Naive thymus-derived CD8-positive, alpha-beta T cell (primary cell): ENCODE measurements at places on chromosomes 6 and 20.
A peak's percentile ranks its signal among the peaks of the same experiment; 100 is the strongest.

GRCh38 chr6:127343809-127344659, 625 bp upstream of the ECHDC1 start:
- H3K4me3 ChIP-seq = no peak overlapping the region
- DNase-seq = no peak
- peaks cover 2% of the 10 kb centered on the region for H3K36me3 ChIP-seq
- no peak overlapping the region for H3K27ac ChIP-seq
- no peaks in the 10 kb centered on the region for H3K27me3 ChIP-seq
- H3K4me1 ChIP-seq = no peaks in the 10 kb centered on the region

DNA sequence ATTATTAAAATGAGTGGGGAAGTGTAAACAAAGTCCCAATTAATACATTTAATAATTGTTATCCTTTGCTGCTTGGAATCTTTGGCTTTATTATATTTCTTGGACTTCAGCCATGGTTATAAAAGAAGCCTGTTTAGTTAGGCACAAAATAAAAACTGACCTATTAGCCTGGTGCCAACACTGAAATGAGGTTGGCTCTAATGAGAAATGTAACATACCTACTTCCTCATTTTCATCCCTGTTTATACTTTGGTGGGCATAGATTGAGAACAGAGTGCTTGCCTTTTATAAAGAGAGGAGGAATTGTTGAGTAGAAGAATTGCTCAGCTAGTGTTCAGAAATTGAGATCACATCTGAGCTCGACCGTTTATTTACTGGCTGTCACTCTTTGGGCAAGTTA, 471.3 kb downstream of the UTRN start:
- H3K27me3 ChIP-seq = no peaks in the 10 kb centered on the region
- peaks cover 23% of the 10 kb centered on the region for H3K36me3 ChIP-seq
- H3K27ac ChIP-seq = peak overlapping the region; percentile 25
- H3K4me1 ChIP-seq = no peaks in the 10 kb centered on the region

GRCh38 chr6:112311950-112312547, 35.1 kb upstream of the RFPL4B start:
- H3K27ac ChIP-seq = no peak overlapping the region
- peak; percentile 29 for DNase-seq
- no peaks in the 10 kb centered on the region for H3K36me3 ChIP-seq
- H3K27me3 ChIP-seq = peaks cover 10% of the 10 kb centered on the region
- H3K4me1 ChIP-seq = peaks cover 4% of the 10 kb centered on the region

DNA sequence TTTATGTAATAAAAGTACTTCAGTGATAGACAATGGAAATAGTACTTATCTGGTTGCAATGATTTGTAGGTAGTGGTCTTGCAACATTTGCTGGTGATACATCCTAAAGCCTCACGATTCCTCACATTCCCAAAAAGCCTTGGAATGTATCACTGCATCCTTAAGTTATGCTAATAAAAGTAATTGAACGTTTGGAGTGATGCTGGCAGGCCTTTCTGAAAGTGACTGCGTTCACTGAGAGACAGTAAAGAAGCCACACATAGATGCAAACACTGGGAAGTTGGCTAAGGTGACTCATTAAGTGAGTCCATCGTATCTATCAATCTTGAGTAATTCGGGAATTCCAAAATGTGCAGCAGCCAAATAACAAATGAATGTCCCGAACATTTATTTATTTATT, 444.1 kb upstream of the SOX4 start:
- H3K4me1 ChIP-seq = no peaks in the 10 kb centered on the region
- DNase-seq = no peak

DNA sequence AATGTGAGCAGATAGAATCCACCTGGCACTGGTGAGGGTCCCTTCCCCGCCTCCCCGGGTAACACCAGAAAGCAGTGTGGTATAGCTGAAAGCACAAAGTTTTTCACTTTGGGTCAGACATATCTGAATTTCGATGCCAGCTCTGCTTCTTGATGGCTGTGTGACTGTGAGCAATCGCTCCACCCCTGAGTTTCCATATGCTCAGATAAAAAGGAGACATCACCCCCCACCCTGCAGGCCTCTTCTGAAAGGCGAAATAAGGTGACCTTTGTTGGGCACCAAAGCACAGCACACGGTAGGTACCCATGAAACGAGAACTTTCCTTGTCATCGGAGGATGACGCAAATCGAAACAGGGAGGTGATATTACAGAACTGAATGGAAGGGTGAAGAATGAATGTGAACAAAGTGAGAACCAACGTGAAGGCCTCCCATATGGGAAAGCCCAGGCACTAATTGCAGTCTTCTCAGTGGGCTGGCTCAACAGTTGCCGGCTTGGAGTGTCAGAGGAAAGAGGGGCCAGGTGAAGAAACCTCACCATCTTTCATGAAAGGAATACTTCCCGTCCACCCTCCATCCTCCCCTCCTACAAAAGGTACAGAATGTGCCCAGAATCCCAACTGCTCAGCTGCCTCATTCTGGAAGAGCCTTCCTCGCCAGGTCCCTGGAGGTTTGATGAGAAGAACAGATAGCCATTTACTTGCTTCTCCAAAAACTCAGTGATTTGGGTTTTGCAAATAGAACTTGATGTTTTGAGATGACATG, 61.8 kb downstream of the NFATC2 start:
- peaks cover 78% of the 10 kb centered on the region for H3K4me1 ChIP-seq
- peaks cover 37% of the 10 kb centered on the region for H3K36me3 ChIP-seq
- DNase-seq = no peak
- peak overlapping the region; percentile 56 for H3K4me3 ChIP-seq
- peak overlapping the region; percentile 64 for H3K27ac ChIP-seq

DNA sequence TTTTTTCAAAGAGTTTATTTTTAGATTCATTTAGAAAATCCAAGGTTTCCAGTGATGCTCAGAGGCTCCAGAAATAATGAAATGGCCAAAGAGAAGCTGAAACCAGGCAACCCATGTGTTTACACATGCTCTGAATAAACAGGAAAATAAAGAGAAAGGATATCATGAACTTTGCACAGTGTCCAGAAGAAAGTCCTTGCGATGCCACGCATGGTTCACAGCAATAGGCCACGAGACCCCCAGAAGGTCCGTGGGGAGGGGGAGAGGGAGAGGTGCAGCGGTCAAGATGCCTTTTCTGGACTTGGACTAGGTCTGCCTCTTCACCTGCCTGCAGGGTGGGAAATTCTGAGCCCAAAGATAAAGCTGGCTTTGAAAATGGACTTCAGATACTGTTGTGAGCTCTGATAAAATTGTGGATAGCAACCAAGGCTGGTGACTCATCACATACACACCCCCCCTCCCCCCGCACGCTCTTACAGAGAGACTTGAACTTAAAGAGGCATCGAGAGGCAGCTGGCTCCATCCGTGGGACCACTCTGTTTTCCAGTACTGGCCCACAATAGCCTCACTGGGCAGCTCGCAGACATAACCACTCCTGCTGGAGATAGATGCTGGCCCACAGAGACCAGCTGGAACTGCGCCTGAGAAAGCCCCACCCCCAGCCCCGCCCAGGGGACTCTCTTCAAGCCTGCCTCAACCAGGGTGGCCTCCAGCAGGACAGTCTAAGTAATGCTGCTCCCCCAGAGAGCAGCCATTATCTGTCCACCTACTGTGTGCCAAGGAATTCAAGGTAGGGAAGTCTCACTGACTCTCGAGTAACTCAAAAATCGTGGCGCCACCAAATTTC, 21.2 kb upstream of the NFATC2 start:
- peaks cover 27% of the 10 kb centered on the region for H3K4me1 ChIP-seq
- DNase-seq = no peak
- H3K27me3 ChIP-seq = peaks cover 45% of the 10 kb centered on the region
- peaks cover 5% of the 10 kb centered on the region for H3K36me3 ChIP-seq

GRCh38 chr6:163491737-163492300, 77.3 kb downstream of the QKI start:
- H3K27me3 ChIP-seq = no peaks in the 10 kb centered on the region
- H3K27ac ChIP-seq = no peak overlapping the region
- DNase-seq = no peak

DNA sequence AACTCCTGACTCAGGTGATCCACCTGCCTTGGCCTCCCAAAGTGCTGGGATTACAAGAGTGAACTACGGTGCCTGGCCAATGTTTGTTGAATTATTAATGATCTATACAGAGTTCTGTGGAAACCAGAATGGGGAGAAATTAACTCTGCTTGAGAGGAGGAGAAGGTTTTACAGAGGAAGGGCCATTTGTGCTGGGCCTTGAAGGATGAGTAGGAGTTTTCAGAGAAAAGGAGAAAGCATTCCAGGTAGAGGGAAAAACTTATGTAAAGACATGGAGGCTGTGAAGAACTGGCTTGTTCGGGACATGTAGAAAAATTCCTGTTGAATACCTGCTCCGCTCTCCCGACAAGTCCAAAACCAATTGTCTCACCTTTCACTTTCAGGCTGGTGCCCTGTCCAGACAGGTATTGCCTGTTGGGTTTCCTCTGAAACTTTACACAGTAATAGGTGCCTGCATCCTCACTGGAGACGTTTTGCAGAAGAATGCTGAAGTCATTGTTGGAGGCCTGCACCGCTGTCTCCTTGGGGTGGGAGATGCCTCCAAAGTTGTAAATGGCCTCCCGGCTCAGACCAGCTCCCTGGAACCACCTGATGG, 11.3 kb upstream of the NSFL1C start:
- H3K4me3 ChIP-seq = no peak overlapping the region
- H3K27ac ChIP-seq = no peak overlapping the region
- no peaks in the 10 kb centered on the region for H3K4me1 ChIP-seq

- DNase-seq = no peak
- H3K4me3 ChIP-seq = no peak overlapping the region
- H3K27ac ChIP-seq = peak overlapping the region; percentile 2
- no peaks in the 10 kb centered on the region for H3K27me3 ChIP-seq
- H3K36me3 ChIP-seq = peaks cover 7% of the 10 kb centered on the region
Measured at GRCh38 chr6:156912431-156912830, 135.3 kb downstream of the ARID1B start.

DNA sequence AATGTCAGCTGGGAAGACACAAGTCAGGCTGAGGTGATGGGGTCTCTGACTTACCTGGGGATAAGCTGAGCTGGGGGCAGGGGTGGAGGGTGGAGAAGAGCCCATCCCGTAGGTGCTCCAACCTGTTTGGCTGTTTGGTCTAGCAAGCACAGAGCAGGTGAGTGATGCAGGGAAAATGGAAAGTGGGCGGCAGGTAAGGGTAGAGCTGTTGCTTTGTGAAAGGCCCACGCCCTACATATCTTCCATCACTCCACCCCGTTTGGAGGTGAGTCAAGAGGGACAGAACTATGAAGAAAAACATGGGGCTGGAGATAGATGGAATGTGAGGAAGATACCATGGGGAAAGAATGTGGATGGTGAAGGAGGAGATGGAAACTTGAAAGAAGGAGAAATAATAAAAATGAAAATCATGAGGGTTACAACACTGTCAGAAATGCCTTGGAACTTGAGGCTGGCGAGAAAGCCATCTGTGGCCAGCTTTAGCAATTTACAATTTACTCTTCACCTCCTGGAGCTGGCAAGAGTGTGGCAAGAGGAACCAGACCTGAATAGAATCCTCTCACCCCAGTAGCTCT, 1.3 kb downstream of the LY6G6C start:
- no peak overlapping the region for H3K4me3 ChIP-seq
- H3K27ac ChIP-seq = no peak overlapping the region
- no peaks in the 10 kb centered on the region for H3K27me3 ChIP-seq
- H3K4me1 ChIP-seq = peaks cover 10% of the 10 kb centered on the region
- DNase-seq = no peak

DNA sequence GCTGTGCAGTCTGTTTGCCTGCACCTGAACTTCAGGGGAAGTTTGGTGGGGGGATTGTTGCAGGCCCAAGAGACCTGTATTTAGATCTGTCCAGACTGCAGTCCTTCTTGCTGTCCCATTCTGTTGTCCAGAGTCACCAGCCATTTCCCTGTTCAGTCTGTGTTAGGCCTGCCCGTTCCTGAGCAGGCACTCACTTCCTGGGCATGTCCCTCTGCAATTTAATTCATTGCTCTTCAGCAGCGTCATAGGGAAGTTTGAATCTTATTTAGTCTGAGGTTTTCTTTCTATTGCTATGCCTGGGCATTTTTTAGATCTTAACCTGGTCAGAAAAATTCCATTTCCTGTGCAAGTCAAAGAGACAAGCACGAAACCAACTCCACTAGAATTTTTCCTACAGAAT, 190.2 kb downstream of the DTNBP1 start:
- no peak overlapping the region for H3K4me3 ChIP-seq
- DNase-seq = no peak
- H3K27me3 ChIP-seq = no peaks in the 10 kb centered on the region
- peaks cover 31% of the 10 kb centered on the region for H3K4me1 ChIP-seq

DNA sequence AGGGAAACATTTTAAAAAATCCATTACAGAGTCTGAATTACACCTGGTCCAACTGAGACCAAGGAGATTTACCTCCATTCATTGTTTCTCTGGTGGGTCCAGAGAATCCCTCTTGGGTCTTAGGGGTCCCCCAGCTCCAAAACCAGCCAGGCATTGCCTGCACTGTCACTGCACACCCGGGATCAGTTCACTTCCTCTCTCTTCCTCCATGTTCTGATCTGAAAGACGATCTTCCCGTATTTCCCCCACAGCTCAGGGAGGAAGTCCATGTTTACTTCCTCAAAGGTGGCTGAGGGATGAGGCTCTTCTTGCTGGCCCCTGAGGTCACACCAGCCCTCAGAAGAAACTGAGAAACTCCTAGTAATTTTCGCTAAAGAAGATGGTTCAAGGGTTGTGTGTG, 159.7 kb downstream of the BMP7 start:
- DNase-seq = no peak
- peaks cover 4% of the 10 kb centered on the region for H3K36me3 ChIP-seq
- no peak overlapping the region for H3K27ac ChIP-seq
